NCI-H1436 treated with DMSO at 0.1 percent for 48 hours (cell line): ENCODE measurements at places on chromosomes 13 and 19.

- no peak for DNase-seq
These were observed 28.7 kb downstream of the CYP4F2 start for GRCh38 chr19:15869109-15869555.

- DNase-seq, result no peak
These were observed 20.4 kb downstream of the DGKH start for GRCh38 chr13:42068886-42069285.

DNA sequence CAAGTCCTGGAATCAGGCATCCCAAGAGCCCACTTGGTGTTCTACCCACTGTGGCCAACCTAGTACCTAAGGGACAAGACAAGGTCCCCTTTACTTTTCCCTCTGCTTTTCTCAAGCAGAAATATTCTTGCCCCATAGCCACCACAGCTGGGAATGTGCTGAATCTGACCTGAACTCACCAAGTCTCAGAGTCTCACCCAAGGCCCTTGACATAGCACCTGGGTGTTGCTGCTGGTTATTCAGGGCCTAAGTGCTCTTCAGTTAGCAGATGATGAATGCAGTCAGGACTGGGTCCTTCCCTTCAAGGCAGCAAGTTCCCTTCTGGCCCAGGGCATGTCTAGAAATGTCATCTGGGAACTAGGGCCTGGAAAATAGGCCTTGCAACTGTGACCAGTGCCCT lies 201.8 kb upstream of the SERP2 start:
- no peak for DNase-seq

DNA sequence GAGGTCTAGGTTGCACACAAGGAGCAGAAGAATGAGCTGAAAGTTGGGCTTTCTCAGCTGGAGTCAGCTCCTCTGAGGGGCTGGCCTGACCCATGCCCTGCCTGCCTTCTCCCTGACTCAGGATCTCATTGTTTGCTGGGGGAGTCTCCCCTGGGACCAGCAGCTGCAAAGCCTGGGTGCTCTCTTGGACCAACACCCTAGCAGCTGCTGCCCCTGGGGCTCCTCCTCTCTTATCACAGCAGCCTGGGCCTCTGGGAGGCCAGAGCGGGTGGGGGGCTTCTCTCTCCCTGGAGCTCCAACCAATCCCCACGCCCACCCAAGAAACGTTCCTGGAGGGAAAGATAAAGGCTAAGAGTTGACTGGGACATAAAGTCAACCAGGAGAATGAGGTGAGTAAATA lies 1.6 kb upstream of the FCGBP start:
- no peak for DNase-seq

GRCh38 chr19:54247106-54247930 lies 4.7 kb upstream of the LILRA6 start:
- no peak for DNase-seq

- peak; percentile 18 for DNase-seq
These were observed 230.2 kb downstream of the TDRD3 start for GRCh38 chr13:60627071-60627686.

DNA sequence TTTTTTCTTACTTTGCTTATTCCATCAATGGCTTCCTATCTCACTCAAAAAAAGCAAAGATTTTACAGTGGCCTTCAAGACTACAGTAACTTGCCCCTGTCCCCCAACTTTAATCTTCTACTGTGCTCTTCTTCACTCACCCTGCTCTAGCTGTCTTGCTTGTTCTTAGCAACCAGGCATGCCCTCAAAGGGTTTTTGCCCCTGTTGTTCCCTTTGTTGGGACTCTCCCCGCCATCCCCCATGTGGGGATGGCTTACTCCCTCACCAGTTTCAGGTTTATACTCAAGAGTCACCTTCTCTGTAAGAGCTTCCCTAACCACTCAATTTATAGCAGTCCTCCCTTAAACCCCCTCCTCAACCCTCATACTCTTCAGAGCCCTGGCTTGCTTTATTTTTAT lies 5.4 kb downstream of the MTMR6 start:
- no peak for DNase-seq

DNA sequence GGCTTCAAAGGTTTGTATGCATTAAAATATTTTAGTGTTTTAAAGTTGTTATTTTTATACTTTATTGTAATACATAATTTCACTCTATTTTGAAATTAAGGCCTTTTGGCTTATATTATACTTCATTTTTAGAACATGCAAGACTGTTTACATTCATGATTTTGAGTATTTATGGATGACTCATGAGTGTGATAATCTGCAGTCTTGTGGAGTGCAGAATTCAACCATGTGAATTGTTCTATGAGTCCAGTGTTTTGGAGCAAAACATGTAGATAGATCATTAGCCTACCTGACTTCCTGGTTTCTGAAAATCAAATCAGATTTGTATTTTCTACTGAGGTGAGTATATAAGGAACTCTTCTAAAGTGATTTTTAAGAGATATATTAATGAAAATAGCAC lies 241.8 kb downstream of the PCCA start:
- no peak for DNase-seq

DNA sequence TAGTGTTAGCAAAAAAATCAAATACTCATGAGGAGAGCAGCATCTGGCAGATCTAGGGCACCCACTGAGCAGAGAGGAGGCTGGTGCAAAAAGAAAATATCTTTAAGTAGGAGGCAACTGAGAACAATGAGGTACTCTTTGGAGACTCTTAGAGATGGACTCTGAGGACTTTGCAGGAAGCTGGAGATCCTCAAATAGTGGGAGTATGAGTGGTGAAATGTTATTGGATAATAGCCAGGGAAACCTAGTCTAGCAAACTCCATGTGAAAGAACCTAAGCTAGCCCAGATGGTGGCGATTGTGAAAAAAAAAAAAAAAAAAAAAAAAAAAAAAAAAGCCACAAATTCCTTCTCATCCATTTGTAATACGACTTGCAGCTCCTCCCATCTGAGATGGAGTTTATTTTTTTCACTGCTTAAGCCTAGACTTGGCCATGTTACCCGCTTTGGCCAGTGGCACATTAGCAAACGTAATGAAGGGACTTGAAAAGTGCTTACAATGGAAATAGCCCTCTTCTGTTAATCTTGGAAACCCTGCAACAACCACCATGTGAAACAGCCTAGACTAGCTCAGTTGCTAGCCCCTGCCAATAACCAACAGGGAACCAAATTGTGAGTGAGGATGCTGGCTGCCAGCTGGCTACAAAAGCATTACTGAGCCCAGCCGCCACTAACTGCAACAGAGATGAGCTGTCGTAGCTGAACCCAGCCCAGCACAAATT lies 476.2 kb downstream of the KLF12 start:
- no peak for DNase-seq

DNA sequence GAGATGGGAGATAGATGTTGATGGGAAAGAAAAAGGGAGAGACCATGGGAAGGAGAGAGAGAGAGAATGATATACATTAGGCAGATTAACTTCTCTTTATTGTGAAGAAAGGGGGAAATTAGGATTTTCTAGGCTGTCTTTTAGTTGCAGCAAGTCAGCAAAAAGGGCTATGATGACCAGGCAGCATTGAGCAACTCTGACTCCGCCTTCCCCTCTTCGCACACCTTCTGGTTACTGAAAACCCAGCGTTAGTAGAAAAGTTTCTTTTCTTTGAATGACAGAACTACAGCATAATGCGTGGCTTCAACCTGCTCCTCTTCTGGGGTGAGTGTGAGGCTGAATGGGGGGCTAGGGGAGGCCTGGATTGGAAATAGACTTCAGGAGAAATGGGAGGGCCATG lies at the start of gene ADGRE1:
TSS of gene ADGRE1 (plus strand) at position 264 of the 400 bp plus-strand sequence. CDS start at position 294, 30 bp downstream.
- DNase-seq, result no peak

DNA sequence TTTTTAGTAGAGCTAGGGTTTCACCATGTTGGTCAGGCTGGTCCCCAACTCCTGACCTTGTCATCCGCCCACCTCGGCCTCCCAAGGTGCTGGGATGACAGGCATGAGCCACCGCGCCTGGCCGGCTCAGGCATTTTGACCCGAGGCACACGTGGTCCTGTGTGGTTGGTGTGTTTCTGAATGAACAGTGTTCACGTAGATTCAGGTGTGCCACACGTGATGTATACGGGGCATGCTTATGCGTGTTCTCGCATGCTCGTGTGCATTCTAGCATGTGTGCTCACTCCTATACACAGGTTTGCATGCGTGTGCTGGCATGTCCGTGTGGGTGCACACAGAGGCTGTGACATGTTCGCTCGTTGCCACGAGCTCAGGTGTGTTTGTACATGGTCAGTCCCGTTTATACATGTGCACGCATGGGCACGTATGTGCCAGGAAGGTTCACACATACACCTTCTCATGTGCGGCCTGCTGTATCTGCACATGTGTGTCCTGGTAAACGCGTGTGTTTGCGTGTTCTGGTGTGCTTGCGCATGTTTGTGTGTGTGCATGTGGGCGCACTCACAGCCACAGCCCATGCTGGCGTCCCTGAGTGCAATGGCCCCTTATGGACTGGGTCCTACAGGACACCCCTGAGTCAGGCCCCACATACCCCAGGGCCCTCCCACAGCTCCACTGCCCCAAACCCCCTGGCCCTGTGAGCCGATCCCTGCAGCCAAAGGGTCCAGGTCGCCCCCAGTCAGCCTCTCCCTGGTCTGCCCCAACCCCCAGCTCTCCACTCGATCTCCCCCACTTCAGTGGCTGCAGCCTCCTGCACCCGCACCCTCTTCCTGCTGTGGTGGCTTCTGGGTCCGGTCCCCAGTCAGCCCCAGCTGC lies 20.6 kb upstream of the TCF3 start:
- no peak for DNase-seq

DNA sequence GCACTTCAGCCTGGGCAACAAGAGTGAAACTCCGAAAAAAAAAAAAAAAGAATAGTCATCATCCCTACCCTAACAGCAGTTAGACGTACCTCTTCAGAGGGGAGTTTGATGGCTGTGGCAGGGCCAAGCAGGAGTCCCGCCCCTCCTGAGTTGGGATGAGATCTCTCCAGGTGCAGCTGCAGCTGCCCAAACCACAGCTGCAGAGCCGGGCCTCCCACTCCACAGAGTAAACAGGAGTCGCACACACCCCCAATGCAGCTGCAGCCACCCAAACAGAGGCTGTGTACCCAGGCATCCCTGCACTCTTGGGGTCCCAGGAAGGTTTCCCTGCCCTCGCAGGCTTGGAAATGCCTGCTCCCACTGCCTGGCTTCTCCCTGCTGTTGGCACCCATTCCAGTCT lies 17.4 kb upstream of the MLLT1 start:
- no peak for DNase-seq

DNA sequence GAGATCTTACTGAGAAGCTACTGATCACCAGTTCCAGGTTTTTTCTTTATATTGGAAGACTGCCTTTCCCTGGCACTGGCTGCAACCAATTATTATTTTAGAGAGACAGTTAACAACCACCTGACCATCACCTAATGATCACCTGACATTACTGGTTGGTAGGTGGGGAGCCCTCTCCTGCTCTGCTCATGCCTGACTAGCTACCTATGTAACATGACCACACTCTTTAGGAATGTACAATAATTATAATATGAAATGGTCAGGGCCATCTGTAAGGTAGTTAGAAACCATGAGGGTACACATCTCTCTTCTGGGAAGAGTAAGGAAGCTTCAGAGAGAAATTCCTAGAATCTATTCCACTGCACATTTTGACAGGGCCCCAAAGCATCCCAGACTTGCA lies 59.0 kb upstream of the SCEL start:
- DNase-seq, result no peak

DNA sequence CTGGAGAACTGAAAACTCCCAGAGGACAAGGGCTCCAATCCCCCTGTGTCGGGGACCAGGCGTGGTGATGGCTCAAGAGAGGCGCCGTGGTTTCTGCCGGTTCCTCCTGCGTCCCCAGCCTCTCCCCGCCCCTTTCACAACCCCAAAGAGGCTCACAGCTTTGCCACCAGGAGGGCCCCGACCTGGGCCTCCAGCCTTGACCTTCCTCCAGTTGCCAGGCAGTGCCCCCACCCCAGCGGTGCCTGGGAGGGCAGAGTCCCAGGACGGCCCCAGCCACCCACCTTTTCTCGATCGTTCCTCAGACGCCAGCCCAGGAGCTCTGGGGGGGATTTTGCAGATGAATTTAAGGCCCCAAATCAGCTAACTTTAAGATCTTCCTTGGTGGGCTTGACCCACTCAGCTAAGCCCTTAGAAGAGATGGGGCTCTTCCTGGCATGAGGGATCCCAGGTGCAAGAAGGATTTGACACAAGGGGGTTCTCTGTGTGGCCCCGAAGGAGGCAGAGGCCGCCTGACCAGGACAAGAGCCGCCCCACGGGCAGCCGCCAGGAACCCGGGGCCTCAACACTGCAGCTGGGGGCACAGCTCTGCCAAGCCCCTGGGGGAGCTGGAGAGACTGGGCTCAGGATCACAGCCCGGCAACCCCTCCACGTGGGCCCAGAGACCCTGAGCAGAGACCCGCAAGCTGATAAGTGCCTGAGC lies 47.0 kb downstream of the MCF2L start:
- no peak for DNase-seq

- DNase-seq, result no peak
These were observed 1062.5 kb upstream of the PCDH9 start for GRCh38 chr13:68292601-68293000.

GRCh38 chr19:43496960-43497359 lies 7.6 kb downstream of the PHLDB3 start:
- no peak for DNase-seq
